ENCODE measurements at places on chromosomes 12 and 14.
A peak's percentile ranks its signal among the peaks of the same experiment; 100 is the strongest.

DNA sequence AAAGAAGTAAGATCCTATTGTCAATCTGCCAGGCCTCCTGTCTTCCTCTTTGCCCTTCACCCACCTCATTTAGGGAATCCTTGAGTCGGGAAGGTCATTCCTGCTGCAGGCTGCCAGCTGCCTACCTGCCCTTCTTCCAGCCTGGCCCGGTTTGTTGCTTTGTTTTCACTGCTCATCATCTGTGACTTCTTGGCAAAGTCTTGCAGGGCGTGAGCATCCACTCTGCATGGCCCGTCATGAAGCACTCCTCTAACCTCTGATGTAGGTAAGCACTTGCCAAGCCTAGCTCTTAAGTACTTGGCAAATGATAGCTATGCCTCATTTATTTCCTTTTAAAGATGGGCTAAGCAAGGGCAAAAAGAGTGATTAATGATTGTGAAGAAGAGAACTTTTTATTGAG is 192.8 kb downstream of the NRXN3 start:
- no peak for DNase-seq

GRCh38 chr12:130162267-130162666 is at the start of gene FZD10:
Gene FZD10, plus strand, starts transcription at chr12:130162464. Its CDS starts 479 bp downstream, at chr12:130162943.
- DNase-seq, result no peak

DNA sequence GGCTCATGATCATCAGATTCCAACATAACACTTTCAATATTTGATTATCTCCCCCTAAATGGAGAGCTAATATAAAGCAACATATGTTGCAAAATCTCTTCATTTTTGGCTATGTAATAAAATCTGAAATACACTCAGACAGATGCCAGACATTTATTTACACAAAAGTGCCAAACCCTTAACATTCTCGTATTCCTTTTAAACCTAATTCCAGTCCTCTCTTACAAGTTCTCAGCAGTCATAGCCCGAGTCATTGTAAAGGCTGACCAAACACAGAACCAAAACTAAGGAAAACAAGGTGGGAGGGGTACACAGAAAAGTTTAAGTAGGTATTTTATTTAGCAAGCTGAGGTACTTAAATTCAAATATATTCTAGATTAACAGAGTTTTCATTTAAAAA is 81.4 kb downstream of the LRP6 start:
- DNase-seq, result no peak

- DNase-seq, result no peak
Measured at GRCh38 chr12:52774629-52775250, 2.4 kb downstream of the KRT76 start.

GRCh38 chr14:79552778-79553177 is 658.5 kb downstream of the DIO2 start:
- no peak for DNase-seq

GRCh38 chr12:30843211-30843610 is 83.3 kb upstream of the TSPAN11 start:
- DNase-seq, result no peak

- DNase-seq, result no peak
Measured at GRCh38 chr14:54572316-54572715, 5.4 kb downstream of the SAMD4A start.

DNA sequence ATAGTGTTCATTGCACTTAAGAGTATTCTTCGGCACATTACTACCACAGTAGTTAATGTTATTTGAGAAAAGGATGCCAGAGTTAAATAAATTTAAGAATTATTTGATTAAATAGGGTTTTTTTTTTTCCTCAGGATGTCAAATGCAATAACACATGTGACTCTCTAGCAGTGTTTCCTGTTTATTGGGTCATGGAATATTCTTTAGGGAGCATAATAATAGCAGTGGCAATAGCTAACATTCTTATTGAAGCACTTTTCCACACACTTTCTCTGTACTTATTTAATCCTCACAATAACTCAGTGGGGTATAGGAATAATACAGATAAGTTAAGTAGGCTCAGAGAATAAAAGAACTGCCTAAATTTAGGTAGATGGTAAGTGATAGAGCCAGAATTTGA is 44.3 kb downstream of the SCYL2 start:
- DNase-seq, result no peak

DNA sequence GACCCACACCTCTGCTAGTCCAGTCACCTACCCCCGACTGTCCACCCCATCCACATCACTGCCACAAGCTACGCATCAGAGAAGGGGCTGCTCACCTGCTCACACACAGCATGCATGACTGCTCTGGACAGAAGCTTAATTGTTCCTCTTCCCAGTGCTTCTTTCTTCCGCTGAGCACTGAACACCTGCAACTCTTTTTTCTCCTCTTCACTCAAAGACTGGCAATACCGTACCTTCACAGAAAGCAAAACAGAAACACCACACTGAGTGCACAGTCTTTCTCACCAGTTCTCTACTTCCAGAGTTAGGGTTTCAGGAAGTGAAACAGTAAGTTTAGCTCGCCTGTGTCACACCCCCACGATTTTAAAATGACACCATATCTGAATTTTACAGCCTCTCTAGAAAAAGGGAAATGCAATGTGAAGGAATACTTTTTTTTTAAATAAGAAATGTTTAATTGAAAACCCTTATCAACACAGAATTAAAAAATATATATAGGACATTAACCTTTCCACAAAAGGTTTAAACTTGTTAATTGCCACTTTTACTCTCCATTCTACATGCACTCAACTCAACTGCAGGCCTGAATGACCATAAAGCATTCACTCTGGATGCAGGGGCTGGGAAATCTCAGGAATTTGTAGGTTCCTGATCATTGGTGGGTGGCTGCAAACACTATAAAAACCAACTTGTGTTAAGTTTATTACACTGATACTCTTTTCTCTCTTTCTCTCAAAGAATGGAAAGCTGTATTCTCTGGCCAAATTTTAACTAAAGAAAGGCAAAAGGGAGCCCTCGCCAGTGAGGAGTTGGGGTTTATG is 120.0 kb downstream of the PRICKLE1 start:
- no peak for DNase-seq

DNA sequence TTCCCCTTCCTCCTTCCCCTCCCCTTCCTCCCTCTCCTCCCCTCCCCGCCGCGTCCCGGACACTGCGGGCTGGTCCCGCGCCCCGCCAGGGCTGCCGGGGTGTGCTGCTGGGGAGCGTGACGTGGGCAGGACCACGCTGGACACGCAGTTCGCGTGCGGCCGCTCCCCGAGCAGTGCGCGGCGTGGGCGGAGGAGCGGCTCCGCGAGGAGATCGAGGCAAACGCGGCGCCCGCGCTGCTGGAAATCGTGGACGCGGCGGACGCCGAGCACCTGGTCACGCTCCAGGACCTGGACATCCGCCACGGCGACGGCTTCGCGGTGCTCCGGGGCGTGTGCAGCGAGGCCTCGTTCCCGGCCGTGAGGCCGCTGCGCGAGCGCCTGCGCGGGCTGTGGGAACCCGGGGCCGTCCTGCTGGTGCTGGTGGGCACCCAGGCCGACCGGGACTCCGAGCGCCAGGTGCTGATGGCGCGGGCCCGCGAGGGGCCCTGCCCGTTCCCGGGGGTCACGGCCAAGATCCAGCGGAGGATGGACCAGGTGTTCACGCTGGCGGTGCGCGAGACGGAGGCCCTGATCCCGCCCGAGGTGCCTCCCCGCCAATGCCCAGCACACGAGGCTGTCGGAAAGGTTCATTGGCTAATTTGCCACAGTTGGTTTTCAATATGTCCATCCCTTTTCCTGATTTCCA is 84.3 kb downstream of the TNFAIP2 start:
- no peak for DNase-seq

DNA sequence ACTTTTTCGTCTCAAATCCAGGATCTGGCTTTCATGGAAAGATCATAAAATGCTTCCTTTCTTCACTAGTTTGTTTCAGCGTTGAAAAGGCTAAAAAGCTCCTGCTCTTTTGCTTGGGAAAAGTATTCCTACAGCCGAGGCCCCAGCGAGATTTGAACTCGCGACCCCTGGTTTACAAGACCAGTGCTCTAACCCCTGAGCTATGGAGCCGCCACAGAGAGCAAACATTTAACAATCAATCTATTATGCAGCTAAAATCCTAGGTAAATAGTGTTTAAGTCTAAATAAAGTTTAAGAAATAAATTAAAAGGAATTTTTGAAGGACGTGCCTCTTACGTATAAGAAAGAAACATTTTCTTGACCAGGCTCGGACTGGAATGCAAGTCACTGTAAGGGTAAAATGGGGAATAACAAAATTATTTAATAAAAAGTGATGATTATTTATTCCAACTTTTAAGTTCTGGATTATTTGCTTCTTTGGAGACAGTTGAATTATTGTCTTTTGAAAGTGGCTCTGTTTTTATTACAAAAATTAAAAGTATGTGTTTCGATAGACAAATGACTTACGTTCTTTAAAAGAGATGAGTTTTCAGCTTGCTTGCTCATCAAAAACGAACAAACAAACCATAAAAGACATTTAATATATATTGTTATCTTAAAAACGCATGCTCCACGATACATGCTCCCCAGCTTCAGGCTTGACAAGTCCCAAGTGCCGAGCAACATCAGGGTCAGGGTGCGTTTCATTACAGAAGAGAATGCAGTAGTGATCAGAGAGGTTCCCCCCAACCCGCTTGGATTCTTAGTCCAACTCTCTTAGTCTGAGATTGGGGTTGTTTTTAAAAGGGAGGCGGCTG is 10.2 kb downstream of the OR6S1 start:
- no peak for DNase-seq

DNA sequence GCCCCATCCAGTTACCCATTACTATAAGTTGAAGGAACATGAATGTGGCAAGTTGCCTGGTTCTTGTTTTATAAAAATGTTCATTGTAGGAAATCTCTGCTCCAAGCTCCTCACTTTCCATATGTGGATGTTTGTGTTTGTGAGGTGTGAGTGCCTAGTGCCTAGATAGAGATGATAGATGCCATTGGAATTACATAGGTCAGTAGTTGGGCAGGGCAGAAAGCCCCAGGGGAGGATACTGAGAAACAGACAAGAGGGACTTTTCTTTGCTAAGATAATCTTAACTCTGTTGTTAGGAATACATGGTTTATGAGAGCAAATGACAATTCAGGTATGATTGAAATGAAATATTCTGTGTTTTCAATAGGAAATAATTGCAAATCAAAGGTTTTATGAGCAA is 226.3 kb upstream of the GRIP1 start:
- no peak for DNase-seq

GRCh38 chr12:57754411-57755193 is at the start of gene MARCHF9:
Gene MARCHF9, plus strand, starts transcription at chr12:57755103. Its CDS starts 426 bp downstream, at chr12:57755529.
- DNase-seq, result peak; percentile 88

- DNase-seq, result no peak
Measured at GRCh38 chr12:70553391-70553859, 83.8 kb downstream of the PTPRB start.

DNA sequence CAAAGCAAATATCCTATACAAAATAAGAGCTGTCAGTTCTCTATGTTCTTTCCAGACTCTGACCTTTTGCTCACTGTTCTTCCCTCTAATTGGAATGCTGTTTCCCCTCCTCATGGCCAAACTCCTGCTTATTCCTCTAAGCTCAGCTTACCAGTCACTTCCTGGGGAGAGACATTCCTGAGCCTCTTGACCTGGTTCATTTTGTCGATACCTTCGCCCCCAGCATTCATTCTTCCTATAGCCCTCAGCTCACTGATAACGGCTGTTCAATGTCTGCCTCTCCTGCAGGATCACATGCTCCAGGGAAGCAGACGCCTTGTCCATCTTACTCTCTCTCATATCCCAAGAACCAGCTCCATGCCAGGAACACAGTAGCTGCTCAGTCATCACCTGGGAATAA is 431.0 kb downstream of the MED13L start:
- DNase-seq, result no peak

DNA sequence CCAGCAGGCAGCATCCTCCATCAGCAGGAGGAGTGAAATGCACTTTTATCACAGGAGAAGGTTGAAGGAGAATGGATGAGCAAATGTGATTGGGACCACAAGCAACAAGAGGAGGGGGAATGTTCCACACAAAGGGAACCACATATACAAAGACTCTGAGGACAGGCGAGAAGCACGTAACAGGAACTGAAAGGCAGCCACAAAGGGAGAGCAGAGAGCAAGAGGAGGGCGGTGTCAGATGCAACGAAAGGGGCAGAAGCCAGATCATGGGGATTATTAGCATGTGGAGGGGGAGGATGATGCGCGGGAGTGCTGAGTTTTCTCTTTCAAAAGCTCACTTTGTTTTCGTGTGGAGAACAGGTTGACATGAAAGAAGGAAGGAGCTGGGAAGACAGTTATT is 241.1 kb downstream of the SPTSSA start:
- peak; percentile 30 for DNase-seq

- DNase-seq, result no peak
Measured at GRCh38 chr12:57584690-57585089, 6.3 kb upstream of the PIP4K2C start.

DNA sequence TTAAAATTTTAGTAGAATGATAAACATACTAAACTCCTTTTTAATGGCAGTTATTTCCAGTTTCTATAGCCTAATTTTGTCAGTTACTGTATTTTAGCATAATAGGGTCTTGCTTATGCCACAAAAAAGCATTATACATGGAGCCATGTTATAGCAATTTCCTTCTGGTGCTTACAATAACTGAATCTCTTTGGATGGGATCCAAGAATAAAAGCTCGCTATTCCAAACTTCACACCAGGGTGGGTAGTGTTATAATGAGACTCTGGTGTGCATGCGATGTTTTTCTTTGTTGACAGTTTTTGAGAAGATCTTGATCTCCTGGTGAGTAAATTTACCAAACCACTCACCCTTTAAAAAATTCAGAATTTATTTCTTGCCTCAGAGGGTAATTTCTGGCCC is 90.4 kb upstream of the CCDC91 start:
- DNase-seq, result no peak

DNA sequence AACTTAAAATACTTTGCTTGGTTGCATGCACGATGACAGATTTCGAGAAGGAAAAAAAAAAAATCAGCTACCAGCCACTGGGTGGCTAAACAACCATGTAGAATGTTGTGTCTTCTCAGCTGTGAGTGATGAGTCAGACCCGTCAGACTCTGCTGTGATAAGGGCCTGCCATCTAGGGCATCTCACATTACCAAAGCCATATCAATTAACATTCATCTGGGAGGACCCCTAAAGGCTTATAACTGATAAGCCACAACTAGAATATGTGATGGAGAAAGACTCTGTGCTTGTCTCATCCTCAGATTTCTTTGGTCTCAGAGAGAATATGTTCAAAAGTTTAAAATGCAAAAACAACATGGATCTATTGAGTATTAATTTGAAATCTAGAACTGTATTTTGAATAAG is 111.5 kb downstream of the PAX9 start:
- DNase-seq, result no peak

DNA sequence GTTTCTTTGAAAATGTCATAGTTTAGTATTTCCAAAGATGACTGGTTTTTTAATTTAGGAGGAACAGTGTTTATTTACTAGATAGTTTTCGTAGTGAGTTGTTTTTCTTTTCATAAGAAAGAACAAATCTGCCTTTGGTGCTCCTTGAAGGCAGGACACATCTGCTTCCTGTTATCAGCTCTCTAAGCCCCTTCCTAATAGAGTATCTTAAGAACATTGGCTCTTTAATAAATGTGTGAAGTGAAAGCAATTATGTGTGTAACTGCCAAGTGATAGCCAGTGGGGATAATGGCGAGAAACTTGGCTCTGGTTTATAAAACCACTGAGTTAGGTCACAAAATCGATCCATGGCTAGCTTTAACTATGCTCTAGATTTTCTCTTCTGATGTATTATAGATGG is 23.5 kb upstream of the PPFIBP1 start:
- no peak for DNase-seq

GRCh38 chr14:83483063-83483462 is 1949.4 kb upstream of the SEL1L start:
- DNase-seq, result no peak
